Brain pericyte (primary cell): ENCODE measurements at places on chromosomes 6 and 20.

DNA sequence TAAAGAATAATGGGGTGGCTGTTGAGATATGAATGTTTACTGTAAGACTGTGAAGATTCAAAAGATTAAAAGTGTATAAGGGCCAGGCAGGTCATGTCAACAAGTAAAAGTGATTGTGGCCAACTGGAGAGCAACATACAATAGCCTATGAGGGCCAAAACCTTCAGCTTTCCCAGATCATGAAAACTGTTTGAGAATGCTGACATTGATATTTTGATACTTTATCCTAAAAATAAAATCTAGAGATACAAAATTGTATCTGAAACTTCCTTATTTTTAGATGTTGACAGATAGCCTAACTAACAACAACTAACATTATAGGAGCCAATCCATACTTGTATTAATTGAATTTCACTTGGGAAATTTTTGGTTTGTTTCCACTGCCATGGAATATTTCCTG lies 70.3 kb upstream of the PAK5 start:
- DNase-seq, result no peak

GRCh38 chr6:39686976-39687375 lies 38.2 kb downstream of the KIF6 start:
- no peak for DNase-seq

- no peak for DNase-seq
These were observed 14.8 kb upstream of the TMEM244 start for GRCh38 chr6:129875610-129876520.

- DNase-seq, result no peak
These were observed 92.6 kb downstream of the SNX5 start for GRCh38 chr20:17875981-17876385.

GRCh38 chr20:63155266-63156165 lies 60.4 kb downstream of the YTHDF1 start:
- DNase-seq, result no peak

GRCh38 chr6:132730560-132730959 lies 16.7 kb upstream of the VNN1 start:
- no peak for DNase-seq

GRCh38 chr6:90159452-90159851 lies 137.2 kb downstream of the BACH2 start:
- no peak for DNase-seq

GRCh38 chr6:159203304-159204005 lies 34.3 kb downstream of the FNDC1 start:
- DNase-seq, result no peak
